Activated CD8-positive, alpha-beta T cell treated with anti-CD3 and anti-CD28 coated beads, Interleukin-2, amount 10 ng/mL, durations not matched to agents 7 days and 5 days (primary cell): ENCODE measurements at places on chromosomes 4 and X.
A peak's percentile ranks its signal among the peaks of the same experiment; 100 is the strongest.

DNA sequence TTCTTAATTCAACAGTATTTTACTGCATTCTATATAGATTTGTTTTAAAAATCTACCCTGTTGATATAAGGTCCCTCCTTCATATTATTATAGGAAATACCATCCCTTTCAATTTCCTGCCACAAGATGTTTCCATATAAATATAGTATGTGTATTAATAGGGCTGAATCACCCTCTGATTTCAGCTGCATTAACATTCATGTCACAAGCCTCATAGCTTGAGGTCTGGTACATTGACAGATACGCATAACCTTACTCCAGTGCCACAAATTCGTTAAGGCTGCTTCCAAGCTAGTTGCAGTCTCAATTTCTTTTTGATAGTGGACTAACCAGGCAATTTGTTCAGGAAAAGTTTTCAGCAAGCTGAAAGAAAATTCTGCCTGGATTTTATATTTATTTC is 128.4 kb downstream of the KLHL34 start:
- no peak for DNase-seq

DNA sequence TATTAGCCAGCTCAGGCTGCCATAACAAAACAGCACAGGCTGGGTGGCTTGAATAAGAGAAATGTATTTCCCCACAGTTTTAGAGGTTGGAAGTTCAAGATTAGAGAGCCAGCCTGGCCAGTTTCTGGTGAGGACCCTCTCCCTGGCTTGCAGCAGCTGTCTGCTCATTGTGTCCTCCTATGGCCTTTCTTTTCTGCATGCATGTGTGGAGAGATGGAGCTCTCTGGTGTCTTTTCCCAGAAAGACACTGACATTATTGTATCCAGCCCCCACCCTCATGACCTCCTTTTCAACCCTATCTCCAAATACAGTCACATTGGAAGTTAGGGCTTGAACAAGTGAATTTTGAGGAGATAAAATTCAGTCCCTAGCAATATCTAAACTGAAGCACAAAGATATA is 263.8 kb upstream of the PABPC4L start:
- no peak for DNase-seq

DNA sequence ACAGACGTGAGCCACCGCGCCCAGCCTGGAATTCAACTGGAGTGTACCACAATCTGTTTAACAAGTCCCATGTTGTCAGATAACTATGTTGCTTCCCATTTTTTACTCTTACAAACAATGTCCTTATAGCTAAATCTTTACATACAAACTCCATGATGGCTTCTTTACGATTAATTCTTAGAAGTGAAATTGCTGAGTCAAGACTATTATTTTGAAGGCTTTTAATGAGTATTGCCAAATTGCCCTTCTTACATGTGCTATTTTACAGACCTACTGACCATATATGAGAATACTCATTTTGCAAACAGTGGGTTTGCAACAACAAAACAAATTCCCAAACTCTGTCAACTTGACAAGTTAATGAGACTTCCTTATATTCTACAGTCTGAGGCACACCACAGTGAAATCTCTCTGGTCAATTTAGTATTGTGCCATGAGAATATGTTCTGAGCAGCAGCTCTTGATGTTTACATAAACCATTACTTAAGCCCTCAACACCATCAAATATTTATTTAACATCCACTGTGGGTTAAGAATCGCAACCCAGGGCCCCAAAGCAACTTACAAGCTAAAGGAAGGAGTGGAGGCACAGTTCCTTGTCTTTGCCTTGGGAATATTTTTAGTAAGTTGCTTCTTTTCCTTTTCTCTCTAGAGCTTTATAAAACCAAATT is 128.5 kb downstream of the SPRY1 start:
- no peak for DNase-seq

DNA sequence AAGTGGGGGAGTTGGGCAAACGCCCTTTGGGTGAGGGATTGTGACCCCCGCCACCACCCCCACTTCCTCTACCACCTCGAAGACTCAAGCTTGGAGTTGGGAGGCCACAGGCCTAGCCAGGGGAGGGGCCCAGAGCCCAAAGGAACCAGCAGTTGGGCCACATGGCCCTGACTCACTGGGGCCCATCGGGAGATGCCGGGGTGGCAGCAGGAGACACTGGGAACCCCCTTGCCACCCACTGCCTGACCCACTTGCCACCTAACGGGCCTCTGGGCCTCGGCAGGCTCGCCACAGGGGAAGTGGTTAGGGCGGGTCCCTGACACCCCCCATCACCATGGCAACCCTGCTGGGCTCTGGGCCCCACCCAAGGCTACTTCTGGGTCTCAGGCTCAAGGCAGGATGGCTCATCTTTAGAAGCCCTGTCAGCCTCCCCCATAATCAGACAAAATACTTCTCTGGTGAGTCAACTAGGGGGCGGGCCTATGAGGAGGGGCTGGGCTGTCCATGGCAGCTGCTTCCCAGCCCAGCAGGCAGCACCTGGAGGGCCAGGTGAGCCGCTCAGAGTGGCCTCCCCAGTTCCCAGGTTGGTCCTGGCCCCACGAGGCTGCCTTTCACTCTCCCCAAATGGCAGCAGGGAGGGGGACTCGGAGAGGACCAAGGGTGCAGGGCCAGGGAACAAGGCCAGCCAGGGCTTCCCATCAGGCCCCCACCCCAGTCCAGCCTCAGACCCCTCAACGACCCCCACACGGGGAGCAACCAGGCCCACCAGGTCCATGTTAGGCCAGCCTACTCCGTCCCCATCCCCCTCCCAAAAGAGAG is 5.6 kb downstream of the FLNA start:
- DNase-seq = peak; percentile 92

GRCh38 chr4:3836756-3837601 is 70.8 kb downstream of the ADRA2C start:
- DNase-seq = peak; percentile 26

- no peak for DNase-seq
Measured at GRCh38 chr4:1535926-1536578, 129.8 kb upstream of the NKX1-1 start.
